Osteocyte (in vitro differentiated cells): ENCODE measurements at places on chromosomes 16 and 17. TPM values are rescaled to one million over a fixed set of nuclear protein-coding genes. Genes with fewer than 3 reads are reported as not detected.

- DNase-seq = no peak
- H3K27ac ChIP-seq = no peak overlapping the region
Measured at GRCh38 chr17:42317266-42317845, 29.1 kb downstream of the STAT5A start.

The HBM gene
- not detected in 2 replicates for total RNA-seq

GRCh38 chr16:13519871-13520270, 400.1 kb upstream of the ERCC4 start:
- H3K4me1 ChIP-seq = no peaks in the 10 kb centered on the region
- no peaks in the 10 kb centered on the region for H3K27me3 ChIP-seq
- no peak overlapping the region for H3K4me3 ChIP-seq
- DNase-seq = no peak
- no peak overlapping the region for H3K27ac ChIP-seq

The TBC1D3D gene
- total RNA-seq = 0.63 and 0.91 TPM in 2 replicates

The ITGAD gene
- not detected in 2 replicates for total RNA-seq

GRCh38 chr17:17513626-17514025, 17.4 kb upstream of the RASD1 start:
- H3K4me3 ChIP-seq = no peak overlapping the region
- H3K36me3 ChIP-seq = no peaks in the 10 kb centered on the region
- peaks cover 23% of the 10 kb centered on the region for H3K4me1 ChIP-seq
- DNase-seq = no peak

GRCh38 chr16:2664574-2664982, 17.7 kb upstream of the KCTD5 start:
- no peaks in the 10 kb centered on the region for H3K27me3 ChIP-seq
- H3K4me1 ChIP-seq = peaks cover 3% of the 10 kb centered on the region

GRCh38 chr17:70879401-70879800, 710.1 kb downstream of the KCNJ2 start:
- H3K27ac ChIP-seq = no peak overlapping the region
- no peaks in the 10 kb centered on the region for H3K4me1 ChIP-seq
- H3K4me3 ChIP-seq = no peak overlapping the region
- no peaks in the 10 kb centered on the region for H3K36me3 ChIP-seq
- H3K27me3 ChIP-seq = no peaks in the 10 kb centered on the region
- no peak for DNase-seq

GRCh38 chr17:69246726-69247375, 18.2 kb upstream of the ABCA10 start:
- no peak overlapping the region for H3K4me3 ChIP-seq
- DNase-seq = no peak
- H3K4me1 ChIP-seq = no peaks in the 10 kb centered on the region
- peaks cover 1% of the 10 kb centered on the region for H3K36me3 ChIP-seq
